ENCODE measurements at places on chromosomes 2 and 18.

- H3K27me3 ChIP-seq, result no peaks in the 10 kb centered on the region
- DNase-seq, result peak; percentile 27
- peaks cover 44% of the 10 kb centered on the region for H3K4me1 ChIP-seq
- H3K4me3 ChIP-seq, result peak overlapping the region; percentile 97
- no peaks in the 10 kb centered on the region for H3K36me3 ChIP-seq
- H3K27ac ChIP-seq, result no peak overlapping the region
Measured at GRCh38 chr18:79400091-79400590, 4.4 kb downstream of the NFATC1 start.

GRCh38 chr18:79410171-79410641, 14.5 kb downstream of the NFATC1 start:
- no peaks in the 10 kb centered on the region for H3K27me3 ChIP-seq
- no peak overlapping the region for H3K27ac ChIP-seq
- peaks cover 3% of the 10 kb centered on the region for H3K36me3 ChIP-seq
- peaks cover 20% of the 10 kb centered on the region for H3K4me1 ChIP-seq
- DNase-seq, result no peak

DNA sequence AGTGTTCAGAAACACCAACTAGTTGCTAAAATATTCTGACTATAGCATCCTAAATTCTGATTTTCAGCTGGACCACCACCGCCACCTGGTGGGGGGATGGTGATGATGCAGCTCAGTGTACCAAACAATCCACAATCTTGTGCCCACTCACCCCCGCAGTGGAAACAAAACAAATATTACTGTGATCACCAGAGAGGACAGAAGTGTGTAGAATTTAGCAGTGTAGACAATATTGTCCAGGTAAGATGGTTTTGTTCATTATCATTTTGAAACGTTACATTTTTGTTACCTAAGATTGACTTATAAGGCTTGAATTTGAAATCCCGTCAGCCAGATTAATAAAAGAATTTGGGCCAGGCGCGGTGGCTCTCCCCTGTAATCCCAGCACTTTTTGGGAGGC, 31.7 kb upstream of the UBXN4 start:
- peak overlapping the region; percentile 59 for H3K4me3 ChIP-seq
- peak overlapping the region; percentile 39 for H3K27ac ChIP-seq
- peaks cover 5% of the 10 kb centered on the region for H3K4me1 ChIP-seq

DNA sequence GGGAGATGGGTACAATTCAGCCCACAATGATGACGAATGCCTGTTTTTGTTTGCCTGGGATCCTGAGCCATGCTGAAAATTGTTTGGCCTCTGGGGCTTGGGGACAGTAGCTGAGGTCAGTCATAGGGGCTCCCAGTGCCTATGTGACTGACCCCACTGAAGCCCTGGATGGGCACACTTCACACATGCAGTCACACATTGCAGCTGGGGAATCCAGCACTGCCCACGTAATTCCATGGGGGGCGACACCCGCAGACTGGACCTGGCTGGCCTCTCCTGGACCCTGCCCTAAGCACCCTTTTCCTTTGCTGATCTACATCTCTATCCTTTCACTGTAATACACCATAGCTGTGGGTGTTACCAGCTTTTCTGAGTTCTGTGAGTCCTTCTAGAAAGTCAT, 295.2 kb upstream of the HS6ST1 start:
- peaks cover under 1% of the 10 kb centered on the region for H3K4me1 ChIP-seq
- H3K27ac ChIP-seq, result no peak overlapping the region
- H3K36me3 ChIP-seq, result no peaks in the 10 kb centered on the region
- DNase-seq, result no peak
- H3K27me3 ChIP-seq, result peaks cover 15% of the 10 kb centered on the region

DNA sequence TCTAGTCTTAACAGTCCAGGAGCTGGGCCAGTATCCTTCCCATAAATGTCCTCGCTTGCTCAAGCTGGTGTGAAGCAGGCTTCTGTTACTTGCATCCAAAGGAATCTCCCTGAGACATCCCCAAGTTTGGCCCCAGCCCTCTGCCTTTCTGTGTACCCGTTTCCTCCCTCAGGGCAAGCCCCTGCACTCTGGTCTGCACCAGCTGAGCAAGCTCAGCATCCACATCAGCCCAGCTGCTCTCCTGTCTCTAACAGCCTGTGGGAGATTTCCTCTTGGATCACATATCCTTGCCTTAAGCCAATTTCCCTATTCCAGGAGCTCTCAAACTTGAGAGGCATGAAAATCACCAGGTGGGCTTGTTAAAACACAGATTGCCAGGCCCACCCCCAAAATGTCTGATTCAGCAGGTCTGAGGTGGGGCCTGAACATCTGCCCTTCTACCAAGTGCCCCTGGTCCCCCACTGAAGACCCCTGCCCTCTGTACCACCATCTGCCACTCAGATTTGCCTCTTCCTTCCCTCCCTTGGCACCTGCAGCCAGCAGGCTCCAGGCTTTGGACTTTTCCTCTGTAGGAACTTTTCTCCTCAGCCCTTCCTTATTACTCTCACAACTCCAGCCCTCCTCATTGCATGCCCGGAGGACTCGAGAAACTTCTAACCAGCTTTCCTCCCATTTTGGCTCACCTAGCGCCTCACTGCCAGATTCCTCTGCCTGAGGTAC, 32.1 kb downstream of the REEP1 start:
- peaks cover 6% of the 10 kb centered on the region for H3K4me1 ChIP-seq
- peaks cover 3% of the 10 kb centered on the region for H3K36me3 ChIP-seq
- no peak overlapping the region for H3K27ac ChIP-seq
- no peak for DNase-seq
- no peak overlapping the region for H3K4me3 ChIP-seq
- peaks cover 37% of the 10 kb centered on the region for H3K27me3 ChIP-seq

- peaks cover 19% of the 10 kb centered on the region for H3K4me1 ChIP-seq
- no peaks in the 10 kb centered on the region for H3K36me3 ChIP-seq
- no peaks in the 10 kb centered on the region for H3K27me3 ChIP-seq
- H3K27ac ChIP-seq, result peak overlapping the region; percentile 86
- peak overlapping the region; percentile 73 for H3K4me3 ChIP-seq
Measured at GRCh38 chr18:58310517-58310916, 266.5 kb downstream of the NEDD4L start.

GRCh38 chr2:101135412-101136296, 15.5 kb downstream of the TBC1D8 start:
- no peak overlapping the region for H3K4me3 ChIP-seq
- no peak for DNase-seq
- H3K4me1 ChIP-seq, result no peaks in the 10 kb centered on the region
- H3K27ac ChIP-seq, result no peak overlapping the region
- peaks cover 6% of the 10 kb centered on the region for H3K36me3 ChIP-seq
- H3K27me3 ChIP-seq, result peaks cover 26% of the 10 kb centered on the region

DNA sequence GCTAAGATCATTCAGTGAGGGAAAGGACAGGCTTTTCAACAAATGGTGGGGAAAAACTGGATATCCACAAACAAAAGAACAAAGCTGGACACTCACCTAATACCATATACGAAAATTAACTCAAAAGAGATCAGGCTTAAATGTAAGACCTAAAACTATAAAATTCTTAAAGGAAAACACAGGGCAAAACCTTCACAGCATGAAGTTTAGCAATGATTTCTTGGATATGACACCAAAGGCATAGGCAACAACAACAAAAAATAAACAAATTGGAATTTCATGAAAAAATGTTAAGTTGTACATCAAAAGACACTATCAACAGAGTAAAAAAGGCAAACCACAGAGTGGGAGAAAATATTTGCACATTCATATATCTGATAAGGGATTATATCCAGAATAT, 28.3 kb downstream of the PIAS2 start:
- H3K27ac ChIP-seq, result no peak overlapping the region
- no peaks in the 10 kb centered on the region for H3K27me3 ChIP-seq
- H3K36me3 ChIP-seq, result peaks cover 12% of the 10 kb centered on the region

DNA sequence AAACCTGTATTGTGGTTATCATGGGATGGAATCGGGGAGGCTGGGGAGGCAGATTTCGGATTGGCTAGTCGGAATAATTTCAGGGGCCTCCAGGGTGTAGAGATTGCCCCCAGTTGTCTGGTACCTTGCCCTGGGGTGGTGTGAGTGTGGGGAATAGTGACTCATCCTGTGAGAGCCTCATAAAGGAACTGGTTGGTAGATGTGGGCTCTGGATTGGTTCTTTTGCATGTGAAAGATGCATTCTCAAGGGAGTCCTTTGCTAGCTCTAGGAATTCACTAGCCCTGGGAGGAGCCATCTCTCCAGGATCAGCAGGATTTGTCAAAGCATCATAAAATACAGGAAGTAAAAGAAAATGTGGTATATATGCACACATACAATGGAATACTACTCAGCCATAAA, 331.6 kb downstream of the SETBP1 start:
- H3K36me3 ChIP-seq, result no peaks in the 10 kb centered on the region
- H3K4me1 ChIP-seq, result peaks cover 4% of the 10 kb centered on the region
- H3K27me3 ChIP-seq, result peaks cover 19% of the 10 kb centered on the region
- no peak overlapping the region for H3K4me3 ChIP-seq
- DNase-seq, result no peak

GRCh38 chr2:23953625-23954024, 13.4 kb downstream of the UBXN2A start:
- no peaks in the 10 kb centered on the region for H3K4me1 ChIP-seq
- no peaks in the 10 kb centered on the region for H3K36me3 ChIP-seq
- no peaks in the 10 kb centered on the region for H3K27me3 ChIP-seq
- peak overlapping the region; percentile 45 for H3K27ac ChIP-seq
- H3K4me3 ChIP-seq, result no peak overlapping the region

- no peak overlapping the region for H3K4me3 ChIP-seq
- H3K36me3 ChIP-seq, result peaks cover 16% of the 10 kb centered on the region
- no peak overlapping the region for H3K27ac ChIP-seq
- DNase-seq, result no peak
- H3K4me1 ChIP-seq, result peaks cover 5% of the 10 kb centered on the region
Measured at GRCh38 chr2:171470129-171470528, 36.1 kb downstream of the DCAF17 start.

DNA sequence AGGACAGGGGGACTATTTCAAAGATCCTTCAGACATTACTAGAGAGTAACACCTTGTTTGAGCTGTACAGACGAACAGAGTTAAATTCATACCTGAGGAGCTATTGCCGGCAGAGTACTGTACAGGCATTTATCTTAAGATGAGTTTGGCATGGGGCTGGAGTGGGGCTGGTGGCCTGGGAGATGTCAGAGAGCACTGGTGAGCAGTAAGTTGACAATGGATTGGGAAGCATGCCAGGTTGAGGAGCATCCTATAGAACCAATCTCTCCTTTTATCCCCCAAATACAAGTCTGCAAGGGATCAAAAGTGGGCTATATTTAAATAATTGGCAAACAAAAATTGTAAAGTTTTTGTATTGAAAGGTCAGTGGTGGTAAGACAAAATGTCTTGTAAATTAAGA, 58.6 kb downstream of the ADCYAP1 start:
- no peak overlapping the region for H3K27ac ChIP-seq
- H3K36me3 ChIP-seq, result peaks cover 2% of the 10 kb centered on the region
- peaks cover 4% of the 10 kb centered on the region for H3K4me1 ChIP-seq

GRCh38 chr2:189018631-189019030, 44.5 kb downstream of the COL3A1 start:
- H3K36me3 ChIP-seq, result no peaks in the 10 kb centered on the region
- no peak for DNase-seq
- no peak overlapping the region for H3K27ac ChIP-seq
- no peak overlapping the region for H3K4me3 ChIP-seq
- H3K4me1 ChIP-seq, result no peaks in the 10 kb centered on the region

- H3K4me1 ChIP-seq, result no peaks in the 10 kb centered on the region
- H3K27me3 ChIP-seq, result no peaks in the 10 kb centered on the region
- H3K4me3 ChIP-seq, result no peak overlapping the region
- no peak overlapping the region for H3K27ac ChIP-seq
- no peak for DNase-seq
Measured at GRCh38 chr18:38257661-38258060, 692.1 kb upstream of the CELF4 start.

DNA sequence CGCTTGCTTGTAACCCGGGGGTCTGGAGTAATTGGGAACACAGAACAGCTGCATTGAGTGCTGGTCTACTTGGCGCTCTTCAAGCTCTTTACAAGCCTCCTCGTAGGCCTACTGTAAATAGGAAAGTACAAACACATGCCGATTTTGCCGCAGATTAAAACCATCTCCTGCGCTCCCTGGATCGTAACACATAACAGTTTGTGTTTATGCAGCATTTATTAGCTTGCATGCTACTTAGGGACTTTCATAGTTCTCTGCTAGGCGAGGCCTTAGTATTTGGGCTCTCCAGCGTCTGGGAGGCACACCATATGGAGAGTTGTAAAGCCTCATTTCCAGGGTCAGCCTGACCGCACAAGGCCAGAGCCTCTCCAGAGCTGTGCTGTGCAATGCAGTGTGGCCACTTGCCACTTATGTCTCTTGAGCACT, 84.0 kb upstream of the HAAO start:
- H3K27me3 ChIP-seq, result no peaks in the 10 kb centered on the region
- H3K36me3 ChIP-seq, result no peaks in the 10 kb centered on the region
- no peaks in the 10 kb centered on the region for H3K4me1 ChIP-seq
- no peak overlapping the region for H3K27ac ChIP-seq
- no peak overlapping the region for H3K4me3 ChIP-seq

GRCh38 chr18:32549248-32550110, 78.8 kb upstream of the GAREM1 start:
- H3K27ac ChIP-seq, result no peak overlapping the region
- no peaks in the 10 kb centered on the region for H3K36me3 ChIP-seq
- H3K4me1 ChIP-seq, result peaks cover 4% of the 10 kb centered on the region

- peaks cover 2% of the 10 kb centered on the region for H3K36me3 ChIP-seq
- H3K27me3 ChIP-seq, result peaks cover 46% of the 10 kb centered on the region
- H3K4me3 ChIP-seq, result peak overlapping the region; percentile 5
- no peak for DNase-seq
Measured at GRCh38 chr18:62339106-62339988, 14.2 kb downstream of the TNFRSF11A start.

- H3K4me1 ChIP-seq, result peaks cover 2% of the 10 kb centered on the region
- no peak for DNase-seq
- H3K27me3 ChIP-seq, result no peaks in the 10 kb centered on the region
- no peak overlapping the region for H3K27ac ChIP-seq
Measured at GRCh38 chr2:61266632-61267505, 104.9 kb downstream of the C2orf74 start.

- no peaks in the 10 kb centered on the region for H3K36me3 ChIP-seq
- H3K4me3 ChIP-seq, result no peak overlapping the region
Measured at GRCh38 chr2:237073552-237073951, 12.1 kb upstream of the COPS8 start.

DNA sequence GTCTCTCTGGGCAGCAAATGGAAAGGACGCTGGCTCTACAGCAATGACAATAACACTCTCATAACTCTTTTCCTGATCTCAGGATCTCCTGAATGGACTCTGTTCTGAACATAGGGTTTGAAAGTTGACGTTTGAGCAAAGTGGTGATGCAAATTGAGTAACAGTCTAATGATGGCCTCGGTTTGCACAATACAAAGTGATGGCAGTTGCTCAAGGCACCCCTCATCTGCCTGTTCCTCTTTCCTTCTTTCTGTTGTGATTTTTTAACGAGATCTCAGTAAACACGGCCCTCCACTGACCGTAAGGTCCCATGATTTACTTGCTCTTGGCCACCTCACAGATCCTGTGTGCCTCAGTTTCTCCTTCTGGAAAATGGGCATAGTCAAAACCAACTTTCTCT, 303.6 kb downstream of the SLC8A1 start:
- H3K4me1 ChIP-seq, result no peaks in the 10 kb centered on the region
- H3K27ac ChIP-seq, result no peak overlapping the region
- H3K36me3 ChIP-seq, result no peaks in the 10 kb centered on the region
- DNase-seq, result no peak
- H3K27me3 ChIP-seq, result peaks cover 10% of the 10 kb centered on the region

Data from T-helper 17 cell (primary cell).